NCI-H82 (cell line): ENCODE measurements at places on chromosomes 3 and 15.

- no peak for DNase-seq
Measured at GRCh38 chr3:35772381-35773015, 133.2 kb downstream of the ARPP21 start.

DNA sequence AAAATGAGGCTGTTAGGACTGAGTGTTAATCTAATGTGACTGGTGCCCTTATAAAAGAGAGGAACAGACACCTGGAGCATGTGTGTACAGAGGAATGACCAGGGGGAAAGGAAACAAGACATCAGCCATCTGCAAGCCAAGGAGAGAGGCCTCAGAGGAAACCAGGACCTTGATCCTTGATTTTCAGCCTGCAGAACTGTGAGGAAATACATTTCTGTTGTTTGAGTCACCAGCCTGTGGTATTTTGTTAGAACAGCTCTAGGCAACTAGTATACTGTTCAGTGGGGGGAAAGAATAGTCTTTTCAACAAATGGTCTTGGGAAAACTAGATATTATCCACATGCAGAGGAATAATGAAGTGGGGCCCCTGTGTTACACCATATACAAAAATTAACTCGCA, 80.6 kb downstream of the CCR1 start:
- no peak for DNase-seq

DNA sequence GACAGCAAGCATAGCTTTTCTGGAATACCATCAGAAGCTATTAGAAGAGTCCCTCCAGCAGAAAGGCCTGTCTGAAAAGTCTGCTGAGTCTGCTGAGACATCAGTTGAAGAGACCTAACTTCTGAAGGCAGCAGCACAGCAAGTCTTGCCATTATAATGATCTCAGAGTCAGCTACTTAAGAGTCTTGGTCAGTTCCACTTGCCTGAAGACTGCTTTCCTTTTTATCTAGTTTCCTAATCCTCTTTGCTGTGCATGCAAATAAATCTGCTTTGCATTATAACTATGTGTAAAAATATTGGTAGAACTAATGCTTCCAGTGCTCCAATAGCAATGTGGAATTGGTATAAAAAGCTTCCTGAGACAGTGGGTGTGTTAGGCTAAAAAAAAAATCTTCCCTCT, 34.9 kb upstream of the CPOX start:
- peak; percentile 32 for DNase-seq

GRCh38 chr15:82624438-82624837, 22.7 kb downstream of the CPEB1 start:
- no peak for DNase-seq

DNA sequence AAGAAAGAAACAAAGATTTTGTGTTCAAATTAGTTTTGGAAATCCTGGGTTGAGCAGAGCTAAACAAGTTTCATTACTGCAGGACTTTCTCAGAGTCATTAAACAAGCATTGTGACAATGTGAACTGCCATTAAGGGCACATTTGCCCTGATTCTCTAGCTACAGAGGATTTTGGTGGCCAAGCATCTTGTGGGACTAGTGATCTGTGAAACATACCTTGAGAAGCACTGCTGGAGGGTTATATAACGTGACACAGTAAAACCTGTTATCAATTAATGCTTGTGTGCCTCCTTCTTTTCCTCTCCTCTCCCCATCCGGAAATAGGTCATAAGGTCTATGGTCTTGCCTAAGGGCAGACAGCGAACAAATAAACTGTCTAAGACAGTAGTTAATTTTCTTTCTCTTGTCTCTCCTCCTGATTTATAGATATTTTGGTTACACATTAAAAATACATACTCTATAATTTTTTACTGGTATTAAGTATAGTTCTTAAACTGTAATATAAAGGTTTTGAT, 167.3 kb upstream of the NANOGP8 start:
- DNase-seq = no peak

DNA sequence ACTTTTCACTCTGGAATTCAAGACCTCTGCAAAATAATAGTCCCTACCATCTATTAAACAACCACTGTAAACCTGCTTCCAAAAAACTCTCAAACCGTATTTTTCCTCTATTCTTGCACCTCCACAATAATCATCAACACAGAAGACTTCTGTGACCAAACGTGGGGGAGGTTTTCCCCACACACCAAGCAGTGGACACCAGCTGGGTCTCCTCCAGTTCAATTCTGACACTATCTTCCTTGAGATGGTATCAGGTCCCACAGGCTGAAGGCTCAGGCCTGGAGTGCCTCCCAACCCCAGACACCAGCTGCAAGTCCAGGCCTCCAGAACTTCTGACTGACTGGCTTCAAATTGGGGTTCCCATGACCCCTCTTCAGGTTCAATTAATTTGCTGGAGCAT, 89.6 kb upstream of the RAP2B start:
- DNase-seq = no peak

DNA sequence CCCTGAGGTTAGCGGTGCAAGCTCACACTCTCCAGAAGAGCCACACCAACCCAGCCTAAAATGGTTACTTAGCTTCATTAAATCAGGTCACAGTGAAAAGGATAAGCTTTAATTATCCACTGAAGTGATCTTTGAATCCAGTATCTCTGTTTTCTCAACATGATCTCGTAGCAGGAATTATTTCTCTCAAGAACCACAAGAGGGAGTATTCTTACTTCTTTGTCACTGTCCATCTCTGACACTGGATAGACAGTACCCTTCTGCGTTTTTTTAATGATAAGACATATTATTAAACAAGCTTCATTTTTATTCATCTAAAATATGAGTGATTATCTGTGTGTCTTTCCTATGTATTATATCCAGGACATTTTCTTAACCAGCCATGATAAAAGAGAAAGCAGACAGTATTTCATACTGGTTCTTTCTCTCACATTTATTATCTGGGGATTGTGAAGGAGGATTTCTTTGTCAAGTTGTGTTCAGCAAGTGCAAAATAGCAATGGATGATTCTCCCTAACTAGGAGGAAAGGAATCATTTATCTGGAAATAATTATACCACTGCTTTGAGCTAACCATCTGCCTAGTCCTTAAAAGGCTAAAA, 105.4 kb upstream of the CCDC54 start:
- peak; percentile 69 for DNase-seq

DNA sequence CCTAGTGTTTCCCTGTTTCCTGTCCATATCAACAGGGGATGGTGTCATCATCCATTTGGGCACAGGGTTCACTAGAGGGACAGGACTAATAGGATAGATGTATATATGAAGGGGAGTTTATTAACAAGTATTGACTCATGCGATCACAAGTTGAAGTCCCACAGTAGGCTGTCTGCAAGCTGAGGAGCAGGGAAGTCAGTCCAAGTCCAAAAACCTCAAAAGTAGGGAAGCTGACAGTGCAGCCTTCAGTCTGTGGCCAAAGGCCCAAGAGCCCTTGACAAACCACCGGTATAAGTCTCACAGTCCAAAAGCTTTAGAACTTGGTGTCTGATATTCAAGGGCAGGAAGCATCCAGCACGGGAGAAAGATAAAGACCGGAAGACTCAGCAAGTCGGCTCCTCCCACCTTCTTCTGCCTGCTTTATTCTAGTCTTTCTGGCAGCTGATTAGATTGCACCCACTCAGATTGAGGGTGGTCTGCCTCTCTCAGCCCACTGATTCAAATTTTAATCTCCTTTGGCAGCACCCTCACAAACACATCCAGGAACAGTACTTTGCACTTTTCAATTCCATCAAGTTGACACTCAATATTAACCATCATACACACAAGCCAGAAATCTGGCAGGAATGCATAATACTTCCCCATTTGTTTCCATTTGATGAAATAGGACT, 43.4 kb downstream of the CD200 start:
- DNase-seq = no peak

DNA sequence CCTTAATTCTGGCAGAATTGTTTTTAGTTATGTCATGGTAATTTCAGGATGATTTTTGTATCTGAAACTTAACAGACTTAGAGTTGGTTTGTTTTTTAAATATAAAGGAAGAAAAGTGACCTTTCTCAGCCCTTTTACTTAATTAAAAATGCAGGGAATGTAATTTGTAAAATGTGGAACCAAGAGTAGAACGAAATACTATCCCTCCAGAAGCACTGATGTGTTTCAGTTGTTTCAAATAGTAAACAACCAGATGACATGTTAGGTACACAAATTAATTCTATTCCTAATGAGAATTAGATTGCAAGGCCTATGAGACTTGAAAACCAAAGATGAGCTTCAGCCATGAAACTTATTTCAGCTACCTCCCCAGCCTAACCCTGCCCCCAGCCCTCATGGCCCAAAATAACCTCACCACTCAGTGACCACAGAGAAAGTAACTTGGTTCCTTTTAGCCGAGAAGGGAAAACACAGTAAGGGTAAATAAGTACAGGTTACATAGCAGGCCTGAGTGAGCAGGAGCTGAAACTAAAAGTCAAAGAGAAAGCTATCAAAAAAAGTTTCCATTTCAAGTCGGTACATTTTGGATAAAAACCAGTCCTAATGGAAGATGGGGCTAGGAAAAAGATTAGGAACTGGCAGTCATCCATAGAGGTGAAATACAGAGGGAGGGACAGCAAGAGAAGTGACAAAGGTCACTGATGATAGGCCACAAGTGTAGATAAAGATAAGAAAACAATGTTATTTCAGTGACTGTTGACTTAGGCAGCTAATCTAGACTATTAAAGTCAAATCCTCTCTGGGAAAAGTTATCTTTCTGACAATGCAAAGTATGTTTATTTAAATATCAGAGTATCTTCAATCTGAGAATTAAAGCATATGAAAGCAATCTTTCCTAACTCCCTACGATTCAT, 23.2 kb downstream of the SENP8 start:
- no peak for DNase-seq

GRCh38 chr3:51974963-51975851, at the start of gene ABHD14A:
Gene ABHD14A (plus strand): TSS chr3:51975064. CDS start chr3:51975136, 72 bp downstream.
- peak; percentile 69 for DNase-seq

GRCh38 chr3:52798978-52799476, 4.4 kb downstream of the ITIH3 start:
- peak; percentile 36 for DNase-seq

DNA sequence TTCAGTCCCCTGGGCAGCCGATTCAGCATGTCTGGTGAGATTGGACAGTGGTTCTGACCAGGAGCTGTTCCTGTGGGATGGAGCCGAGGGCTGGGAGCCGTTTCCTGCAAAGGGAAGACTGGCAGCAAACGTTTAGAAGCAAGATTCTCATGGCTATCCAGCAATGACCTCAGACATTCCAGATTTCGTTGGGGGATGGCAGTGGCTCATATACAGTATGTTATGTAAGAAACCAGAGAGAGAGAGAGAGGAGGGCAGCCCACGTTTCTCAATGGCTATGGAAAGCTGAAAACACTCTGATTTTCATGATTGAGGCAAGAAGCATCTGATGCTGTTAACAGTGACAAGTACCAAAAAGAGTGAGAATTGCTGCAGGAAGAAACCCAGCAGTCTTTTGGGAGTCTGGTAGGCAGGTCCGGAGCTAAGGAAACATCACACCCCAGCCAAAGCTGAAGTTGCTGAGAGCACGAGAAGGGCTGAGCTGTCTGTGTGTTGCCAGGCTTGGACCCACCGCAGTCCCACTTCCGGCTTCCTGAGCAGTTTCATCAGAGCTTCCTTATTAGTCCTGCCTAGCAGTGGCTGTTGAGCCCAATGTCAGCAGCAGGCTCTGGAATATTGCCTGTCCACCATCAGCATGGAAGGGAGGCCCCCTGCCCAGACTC, 25.6 kb upstream of the VPS8 start:
- DNase-seq = no peak

DNA sequence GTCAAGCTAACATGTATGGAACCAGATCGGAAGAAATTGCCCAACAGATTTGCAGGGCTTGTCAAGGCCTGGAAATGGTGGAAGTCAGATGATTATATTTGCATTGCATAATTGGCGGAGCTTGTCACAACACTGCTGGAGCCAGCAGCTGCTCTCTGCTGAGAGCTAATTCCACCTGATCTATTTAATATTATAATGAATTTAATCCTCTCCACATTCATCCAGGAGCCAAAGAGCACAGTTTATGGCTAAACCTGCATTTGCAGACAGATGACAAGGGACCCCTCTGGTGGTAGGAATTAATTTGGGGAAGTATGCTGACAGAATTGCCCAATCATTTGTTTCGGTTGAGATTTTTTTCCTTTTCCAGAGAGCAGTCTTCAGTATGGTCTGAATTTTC, 730.2 kb downstream of the TUSC7 start:
- peak; percentile 99 for DNase-seq

DNA sequence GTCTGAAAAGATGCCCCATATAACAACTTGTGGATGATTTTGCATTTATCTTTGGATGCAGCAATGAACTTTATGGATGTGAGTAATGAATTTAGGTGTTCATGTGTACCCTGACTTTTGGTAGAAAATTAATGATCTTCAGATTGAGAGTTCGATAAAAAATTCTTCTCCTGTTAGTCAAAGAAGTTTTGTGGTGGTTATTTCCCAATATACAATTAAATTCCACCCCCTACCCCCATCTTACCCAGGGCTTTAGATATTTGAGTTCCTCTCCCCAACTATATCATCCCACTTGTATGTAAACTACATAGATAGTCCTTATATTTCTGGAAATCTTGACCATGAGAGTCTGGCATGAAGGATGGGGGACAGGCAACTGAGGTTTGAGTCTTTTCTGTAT, 126.1 kb upstream of the ALDH1A3 start:
- no peak for DNase-seq

DNA sequence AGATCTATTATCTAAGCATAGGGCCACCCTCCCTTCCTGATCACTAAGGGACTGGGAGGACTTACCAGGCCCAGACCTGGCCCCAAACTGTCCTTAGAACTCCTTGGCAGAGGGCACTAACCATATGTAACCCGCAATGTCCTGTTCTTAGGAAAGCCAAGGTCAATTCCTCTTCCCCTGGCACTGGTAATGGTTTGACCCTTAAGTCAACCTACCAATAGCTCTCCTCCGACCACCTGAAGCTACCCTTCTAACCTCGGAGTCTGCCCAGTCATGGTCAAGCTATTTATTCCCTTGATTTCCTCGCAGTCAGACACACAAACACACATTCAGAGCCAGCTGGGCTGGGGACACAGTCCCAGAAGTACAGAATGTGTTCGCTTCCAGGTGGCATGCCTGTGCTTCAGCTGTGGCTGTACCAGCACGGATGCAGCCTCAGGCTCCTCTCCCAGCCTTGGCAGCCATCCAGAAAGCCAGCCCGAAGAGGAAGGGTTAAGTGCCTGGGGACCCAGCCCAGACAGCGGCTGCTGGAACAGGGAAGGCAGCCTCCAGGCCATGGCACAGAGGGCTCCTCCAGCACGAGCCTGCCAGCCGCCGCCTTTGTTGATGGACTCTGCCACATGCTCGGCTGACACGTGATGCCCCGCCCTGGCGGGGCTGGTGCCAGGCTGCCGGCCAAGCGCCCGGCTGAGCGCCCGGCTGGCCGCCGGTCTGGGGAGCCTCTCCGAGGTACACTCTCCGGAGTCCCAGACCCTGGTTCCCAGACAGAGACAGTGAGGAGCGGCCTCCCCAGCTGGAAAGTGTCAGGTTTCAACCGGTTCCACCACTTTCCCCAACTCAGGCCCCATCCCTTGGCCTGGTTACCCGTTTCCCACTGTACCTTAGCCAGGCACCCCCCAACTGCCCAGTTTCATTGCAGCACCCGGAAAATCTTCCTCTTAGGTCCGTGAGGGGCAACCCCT, 5.5 kb downstream of the BMF start:
- DNase-seq = peak; percentile 42

DNA sequence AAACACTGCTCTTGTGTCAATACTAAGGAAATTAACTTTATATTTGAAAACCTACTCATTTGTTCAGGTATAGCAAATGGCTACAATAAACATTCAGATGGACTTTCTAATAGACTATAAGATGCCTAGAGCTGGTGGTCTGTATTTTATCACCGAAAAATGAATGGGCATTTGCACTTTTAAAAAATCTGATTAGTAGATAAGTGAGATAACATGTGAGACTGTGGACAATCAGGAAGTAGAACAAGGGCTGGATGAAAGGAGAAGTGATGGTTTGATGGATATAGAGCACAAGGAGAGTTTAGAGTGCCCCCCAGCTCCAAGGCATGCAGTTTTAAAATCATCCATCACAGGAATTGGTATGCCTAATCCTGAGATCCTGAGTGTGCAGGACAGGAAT, 308.4 kb upstream of the RARB start:
- no peak for DNase-seq
